GM04503 (cell line): ENCODE measurements at places on chromosomes 2 and 18.

DNA sequence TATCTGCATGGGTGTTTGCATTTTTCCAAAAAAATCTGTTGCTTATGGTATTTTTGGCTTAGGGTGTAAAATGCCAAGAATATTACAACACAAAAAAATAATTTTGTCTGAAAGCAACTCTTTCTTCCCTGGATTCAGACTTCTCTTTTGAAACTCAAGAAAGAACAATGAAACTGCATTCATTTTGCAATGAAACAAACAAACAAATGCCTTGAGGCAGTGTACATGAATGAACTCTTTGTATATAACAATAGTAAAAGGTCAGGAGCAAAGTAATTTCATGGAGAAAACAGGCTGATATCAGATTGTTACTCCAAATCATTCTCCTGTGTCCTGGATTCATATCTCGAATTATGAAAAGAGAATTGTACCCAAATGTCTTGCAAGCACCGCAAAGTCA lies 301.6 kb upstream of the CDH20 start:
- no peak for DNase-seq

GRCh38 chr2:49598231-49598630 lies 443.9 kb upstream of the FSHR start:
- DNase-seq: no peak

DNA sequence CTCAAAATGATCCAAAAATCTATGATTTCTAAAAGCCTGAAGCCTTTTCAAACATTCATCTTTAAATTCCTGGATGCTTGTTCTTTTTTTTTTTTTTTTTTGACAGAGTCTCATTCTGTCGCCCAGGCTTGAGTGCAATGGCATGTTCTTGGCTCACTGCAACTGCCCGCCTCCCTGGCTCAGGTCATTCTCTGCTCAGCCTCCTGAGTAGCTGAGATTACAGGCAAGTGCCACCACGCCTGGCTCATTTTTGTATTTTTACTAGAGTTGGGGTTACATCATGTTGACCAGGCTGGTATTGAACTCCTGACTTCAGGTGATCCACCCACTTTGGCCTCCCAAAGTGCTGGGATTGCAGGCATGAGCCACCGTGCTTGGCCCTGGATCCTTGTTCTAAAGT lies 649.5 kb downstream of the XIRP2 start:
- no peak for DNase-seq

GRCh38 chr2:182550234-182550633 lies 123.4 kb upstream of the PDE1A start:
- DNase-seq: no peak

GRCh38 chr18:27789406-27789805 lies 387.5 kb downstream of the CDH2 start:
- DNase-seq: no peak

DNA sequence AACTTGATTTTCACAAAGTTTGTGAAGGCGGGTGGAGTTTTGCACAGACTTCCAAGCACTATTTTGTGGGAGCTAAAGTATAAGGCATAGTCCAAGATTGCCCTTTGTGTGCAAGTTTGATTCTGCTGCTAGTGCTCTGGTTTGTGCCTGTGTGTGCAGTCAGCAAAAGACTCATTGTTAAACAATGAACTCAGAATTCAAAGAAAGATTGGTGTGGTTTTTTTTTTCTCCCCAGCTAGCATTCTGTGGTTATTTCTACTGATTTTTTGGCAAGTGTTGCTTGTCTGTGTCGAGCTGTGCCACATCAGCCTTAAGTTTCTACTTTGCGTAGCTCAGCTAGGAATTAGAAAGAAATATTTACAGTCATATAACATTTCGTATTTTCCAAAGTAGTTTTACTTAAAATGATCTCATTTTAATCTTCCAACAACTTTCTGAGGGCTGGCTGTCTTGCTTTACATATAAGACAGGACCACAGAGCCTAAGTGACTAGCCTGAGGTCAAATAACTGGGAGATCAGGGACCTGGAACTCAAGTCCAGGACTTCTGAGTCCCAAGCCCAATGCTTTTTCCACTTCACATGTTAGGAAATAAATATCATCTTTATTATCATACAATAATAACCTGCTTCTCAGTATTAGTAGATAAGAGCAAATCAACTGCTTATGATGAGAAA lies 69.8 kb downstream of the BABAM2 start:
- peak; percentile 89 for DNase-seq

DNA sequence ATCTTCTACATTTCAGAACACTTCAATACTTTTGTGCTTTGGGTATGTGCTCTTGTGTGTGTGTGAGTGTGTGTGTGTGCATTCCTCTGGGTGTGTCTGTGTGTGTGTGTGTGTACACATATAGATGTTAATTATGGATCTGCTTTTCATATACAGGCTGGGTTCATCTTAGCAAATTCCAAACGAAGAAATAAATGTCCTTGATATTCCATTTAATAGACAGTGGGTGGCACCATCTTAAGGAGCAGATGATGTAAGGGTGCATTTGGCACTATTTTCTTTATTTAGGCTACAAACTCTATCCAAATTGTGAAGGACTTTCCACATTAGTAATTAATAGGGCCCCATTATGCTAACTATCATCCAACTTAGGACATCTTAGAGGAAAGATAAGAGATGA lies 425.8 kb upstream of the POU3F3 start:
- DNase-seq: no peak

GRCh38 chr2:127674241-127675209 lies 805 bp downstream of the LIMS2 start:
- no peak for DNase-seq

DNA sequence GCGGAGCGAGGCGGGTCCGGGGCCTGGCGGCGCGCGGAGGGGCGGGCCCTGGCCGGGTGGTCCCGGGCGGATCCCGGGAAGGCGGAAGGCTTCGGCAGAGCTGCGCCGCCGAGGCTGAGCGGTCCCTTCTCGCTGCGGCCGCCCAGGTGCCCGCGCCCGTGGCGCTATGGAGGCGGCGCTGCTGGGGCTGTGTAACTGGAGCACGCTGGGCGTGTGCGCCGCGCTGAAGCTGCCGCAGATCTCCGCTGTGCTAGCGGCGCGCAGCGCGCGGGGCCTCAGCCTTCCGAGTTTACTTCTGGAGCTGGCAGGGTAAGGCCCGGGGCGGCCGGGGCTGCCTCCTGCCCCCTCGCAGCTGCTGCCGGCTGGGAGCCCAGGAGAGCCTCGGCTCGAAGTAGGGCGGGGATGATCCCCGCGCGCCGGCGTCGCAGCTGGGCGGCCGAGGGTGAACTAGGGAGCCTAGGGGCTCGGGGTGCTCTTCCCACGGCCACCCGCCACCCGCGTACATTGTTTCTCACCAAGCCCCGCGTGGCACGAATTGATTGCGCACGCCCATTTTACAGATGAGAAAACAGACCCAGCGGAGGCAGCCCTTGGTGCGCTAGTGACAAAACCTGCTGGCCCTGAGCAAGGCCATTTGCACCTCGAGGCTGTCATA lies at the start of gene SLC66A3:
TSS of gene SLC66A3 (plus strand) at position 87 of the 655 bp plus-strand sequence. CDS start at position 167, 80 bp downstream.
- no peak for DNase-seq

DNA sequence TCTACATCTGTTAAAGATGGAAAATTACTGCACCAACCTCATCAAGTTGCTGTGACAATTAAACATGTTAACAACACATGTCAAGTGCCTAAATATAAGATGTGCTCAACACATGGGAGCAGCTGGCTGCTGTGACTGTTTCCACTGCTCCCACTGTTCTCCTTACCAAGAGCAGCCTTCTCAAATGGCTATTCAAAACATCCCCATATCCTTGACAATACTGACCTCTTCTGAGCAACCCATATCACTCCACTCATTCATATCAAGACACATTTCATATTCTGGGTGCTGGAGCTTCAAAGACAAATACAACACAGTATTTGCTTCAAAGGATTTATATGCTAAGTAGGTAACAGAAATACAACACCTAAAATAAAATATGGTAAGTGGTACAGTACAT lies 60.3 kb downstream of the PIAS2 start:
- no peak for DNase-seq

DNA sequence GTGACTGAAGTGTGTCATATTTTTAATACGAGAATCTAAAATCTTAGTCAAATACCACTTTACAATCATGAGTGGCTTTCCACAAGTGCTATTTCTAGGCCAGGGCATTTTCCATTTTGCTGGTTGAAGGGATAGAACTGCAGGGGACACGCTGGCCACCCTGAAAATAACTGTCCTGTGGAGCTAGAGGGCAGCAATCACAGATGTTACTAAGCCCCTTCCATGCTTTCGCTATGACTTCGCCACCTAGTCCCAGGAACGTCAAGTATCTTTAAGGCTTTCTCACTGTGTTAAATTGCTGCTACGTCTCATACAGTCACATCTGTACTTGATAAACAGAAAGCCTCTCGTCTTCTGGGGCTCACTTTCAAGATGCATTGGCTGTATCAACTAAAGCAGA lies 171.8 kb downstream of the CDH2 start:
- no peak for DNase-seq

GRCh38 chr2:84443477-84443876 lies 15.6 kb downstream of the SUCLG1 start:
- DNase-seq: no peak

DNA sequence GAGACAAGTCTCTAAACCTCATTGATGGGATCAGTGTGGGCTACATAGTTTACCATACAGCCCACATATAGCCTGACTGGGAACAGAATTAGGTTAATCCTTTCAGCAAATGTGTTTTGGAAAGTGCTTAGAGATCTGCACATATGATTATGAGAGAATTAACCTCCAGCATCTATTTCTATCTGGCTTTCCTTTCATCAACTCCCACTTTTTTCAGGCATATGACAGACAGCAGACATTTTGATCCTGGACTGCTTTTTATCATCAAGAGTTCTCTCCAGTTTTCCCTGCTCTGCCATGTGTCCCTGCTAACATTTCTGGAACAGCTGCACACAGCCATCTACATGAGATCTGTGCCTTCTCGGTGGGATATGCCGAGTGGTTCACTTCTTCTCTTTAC lies 139.5 kb upstream of the LRP1B start:
- no peak for DNase-seq

DNA sequence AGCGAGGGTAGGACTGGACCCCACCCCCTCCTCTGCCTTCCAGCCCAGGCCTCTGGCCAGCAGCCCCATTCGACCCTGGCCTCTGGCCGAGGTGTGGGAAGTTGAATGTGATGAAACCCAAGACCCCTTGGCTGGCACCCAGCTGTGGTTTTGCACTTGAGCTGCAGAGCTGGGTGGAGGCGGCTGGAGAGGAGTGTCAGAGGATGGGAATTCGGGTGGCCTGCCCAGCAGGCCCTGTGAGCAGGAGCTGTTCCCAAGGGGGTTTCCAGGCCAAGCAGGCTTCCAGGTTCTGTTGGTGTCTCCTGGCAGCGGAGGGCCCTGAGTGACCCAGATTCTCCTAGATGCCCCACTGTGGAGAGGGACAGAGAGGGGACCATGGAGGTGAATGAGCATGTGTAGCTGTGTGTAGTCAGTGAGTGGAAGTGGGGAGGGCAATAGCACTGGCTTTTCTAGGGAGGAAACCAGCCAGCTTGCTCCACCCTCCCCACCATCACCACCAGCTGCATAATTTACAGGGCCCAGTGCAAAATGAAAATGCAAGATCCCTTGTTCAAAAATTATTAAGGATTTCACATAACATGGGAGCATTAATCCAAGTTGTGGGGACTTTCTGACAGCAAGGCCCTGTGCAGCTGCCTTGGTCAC lies 172.2 kb upstream of the HAAO start:
- peak; percentile 85 for DNase-seq

DNA sequence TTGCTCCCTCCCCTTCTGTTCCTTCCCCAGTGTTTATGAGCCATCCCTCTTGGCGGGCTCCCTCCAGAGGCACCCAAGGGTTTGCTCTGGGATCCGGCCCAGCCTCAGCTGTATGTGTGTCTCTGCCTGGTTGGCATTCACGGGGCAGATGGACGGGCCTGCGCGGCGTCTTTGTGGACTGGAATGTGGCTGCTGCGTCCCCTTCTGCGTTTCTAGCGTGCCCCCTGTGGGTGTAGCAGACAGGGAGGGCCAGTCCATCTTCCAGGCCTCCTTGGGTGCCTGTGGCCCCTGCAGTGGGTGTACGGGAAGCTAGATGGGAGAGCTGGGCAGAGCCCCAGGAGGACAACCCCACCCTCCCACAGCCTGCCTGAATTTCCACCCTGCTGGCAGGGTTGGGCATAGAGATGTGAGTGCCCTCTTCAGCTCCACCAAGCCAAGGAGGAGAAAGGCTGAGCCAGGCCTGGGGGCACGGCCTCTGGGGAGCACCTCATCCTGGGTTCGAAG lies 15.7 kb downstream of the GPC1 start:
- DNase-seq: no peak

- DNase-seq: no peak
Observed at GRCh38 chr2:21288739-21289520, 165.2 kb downstream of the TDRD15 start.

DNA sequence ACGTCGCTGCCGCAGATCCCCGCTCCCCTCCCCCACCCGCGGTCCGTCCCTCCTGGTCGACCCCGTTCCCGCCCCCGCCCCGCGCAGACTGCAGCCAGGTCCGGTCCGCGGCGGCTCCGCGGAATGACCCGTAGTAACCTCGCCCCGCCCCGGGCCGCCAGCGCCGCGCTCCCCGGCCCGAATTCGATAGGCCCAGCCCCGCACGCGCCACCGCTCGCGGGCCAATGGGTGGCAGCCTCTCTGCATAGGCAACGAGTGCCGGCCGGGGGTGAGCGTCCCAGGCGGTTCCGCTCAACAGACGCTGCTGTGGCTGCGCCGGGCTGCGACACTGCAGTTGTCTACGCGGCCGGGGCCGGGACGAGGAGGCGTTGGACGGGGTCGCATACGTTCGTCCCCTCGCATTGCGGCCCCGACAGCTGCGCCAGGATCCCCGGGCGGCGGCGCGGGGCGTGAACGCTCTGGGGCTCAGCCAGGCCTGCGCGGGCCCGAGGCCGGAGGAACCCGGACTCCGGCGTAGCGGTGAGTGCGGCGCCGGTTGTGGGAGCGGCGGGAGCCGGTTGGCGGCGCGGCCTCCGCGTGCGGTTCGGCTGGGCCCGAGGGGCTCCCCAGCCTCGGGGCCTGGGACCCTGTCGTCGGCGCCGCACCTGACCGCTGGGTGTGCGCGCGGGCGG lies at the start of gene ACSL3:
TSS of gene ACSL3 (plus strand) at position 297 of the 671 bp plus-strand sequence. CDS start 47,737 bp downstream, outside the sequence.
- peak; percentile 50 for DNase-seq

DNA sequence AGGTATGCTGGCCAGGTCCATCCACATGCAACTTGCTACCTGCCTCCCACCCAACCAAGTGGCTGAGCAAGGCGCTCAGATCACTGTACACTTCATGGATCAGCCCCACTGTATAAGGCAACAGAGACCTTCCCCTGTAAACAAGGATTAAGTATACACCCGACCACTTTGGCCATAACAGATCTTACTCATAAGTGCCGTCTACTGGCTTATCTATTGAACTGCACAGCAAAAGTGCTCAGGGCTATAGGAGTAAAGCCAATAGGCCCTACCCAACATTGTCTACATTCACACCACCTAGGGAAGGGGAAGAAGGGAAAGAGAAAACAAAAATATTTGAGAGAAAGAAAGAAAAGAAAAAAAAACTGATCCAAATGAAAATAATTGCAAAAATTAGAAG lies 663.9 kb upstream of the LRRTM1 start:
- no peak for DNase-seq

GRCh38 chr2:171592036-171592555 lies 69.8 kb downstream of the CYBRD1 start:
- DNase-seq: no peak

- DNase-seq: no peak
Observed at GRCh38 chr2:160474891-160475787, 18.5 kb downstream of the RBMS1 start.
